LoVo (cell line): ENCODE measurements at places on chromosomes 4 and X.

DNA sequence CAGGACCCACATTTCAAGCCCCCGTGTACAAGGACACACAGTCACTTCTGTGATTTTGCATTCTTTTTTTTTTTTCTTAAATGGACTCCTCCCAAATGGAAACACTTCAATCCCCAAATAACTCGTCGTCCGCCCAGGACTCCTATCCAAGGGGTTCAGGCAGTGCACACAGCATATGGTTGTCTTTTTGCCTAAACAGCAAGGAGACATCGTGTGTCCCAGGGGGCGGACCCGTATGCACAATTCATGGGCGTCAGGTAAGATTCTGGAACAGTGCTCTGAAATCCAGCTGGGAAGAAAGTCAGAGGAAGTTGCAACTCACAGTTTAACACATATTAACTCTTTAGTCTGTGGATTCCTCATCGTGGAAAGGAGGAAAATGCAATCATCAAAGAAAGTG is 231.3 kb downstream of the SHOX start:
- no peak for DNase-seq

GRCh38 chrX:115191490-115192243 is 2.5 kb downstream of the RBMXL3 start:
- no peak for DNase-seq

- no peak for DNase-seq
Measured at GRCh38 chr4:166222271-166222670, 349.2 kb downstream of the TLL1 start.

DNA sequence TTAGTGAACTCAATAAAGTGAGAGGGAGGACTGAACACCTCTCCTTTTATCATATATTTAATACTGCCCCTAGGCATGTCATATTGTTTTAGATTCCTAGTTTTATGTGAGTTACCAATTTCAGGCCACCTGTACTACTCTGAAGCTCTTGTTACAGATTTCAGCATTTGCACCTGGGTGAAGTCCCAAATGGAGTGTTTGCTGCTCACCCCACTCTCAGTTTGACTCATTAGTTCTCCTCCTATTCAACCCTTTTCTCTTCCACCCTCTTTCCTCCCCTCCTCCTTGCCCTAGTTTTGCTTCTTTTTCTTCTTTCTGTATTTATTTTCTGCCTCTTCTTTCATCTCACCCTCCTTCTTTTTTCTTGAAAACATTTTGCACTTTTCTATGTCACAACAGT is 1852.2 kb upstream of the IGFBP7 start:
- no peak for DNase-seq

GRCh38 chrX:33968611-33969010 is 163.5 kb downstream of the FAM47A start:
- DNase-seq = no peak
